ENCODE measurements at places on chromosomes 1 and 21.

GRCh38 chr1:18464665-18465050, 16.1 kb upstream of the KLHDC7A start:
- no peak for DNase-seq

DNA sequence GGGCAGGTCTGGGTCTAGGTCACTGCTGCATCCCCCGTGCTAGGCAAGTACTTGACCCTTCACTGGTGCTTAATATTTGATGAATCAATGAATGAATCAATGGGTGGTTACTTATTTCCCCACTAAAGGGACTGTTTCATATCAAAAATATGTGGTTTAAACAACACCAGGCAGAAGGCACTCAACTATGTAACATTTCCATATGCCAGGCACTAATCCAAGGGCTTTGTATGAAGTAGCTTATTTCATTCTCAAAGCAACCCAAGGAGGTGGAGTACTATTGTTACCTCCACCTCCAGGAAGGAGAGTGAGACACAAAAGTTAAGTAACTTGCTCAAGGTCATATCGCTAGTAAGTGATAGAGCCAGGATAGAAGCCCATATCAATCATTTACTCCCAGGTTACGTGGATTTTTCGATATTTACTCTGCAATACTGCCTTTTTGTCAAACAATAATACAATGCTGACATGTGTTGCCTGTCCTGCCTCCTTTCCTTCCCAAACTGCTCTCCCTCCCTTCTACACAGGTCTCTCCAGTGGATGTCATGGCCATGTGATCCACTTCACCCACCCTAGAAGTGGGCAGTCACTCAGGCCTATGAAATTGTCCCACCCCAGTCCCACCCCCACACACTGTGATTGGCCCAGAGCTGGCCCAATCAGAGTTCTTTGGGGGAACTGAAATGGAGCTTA, 142.8 kb downstream of the ETS2 start:
- DNase-seq: no peak

DNA sequence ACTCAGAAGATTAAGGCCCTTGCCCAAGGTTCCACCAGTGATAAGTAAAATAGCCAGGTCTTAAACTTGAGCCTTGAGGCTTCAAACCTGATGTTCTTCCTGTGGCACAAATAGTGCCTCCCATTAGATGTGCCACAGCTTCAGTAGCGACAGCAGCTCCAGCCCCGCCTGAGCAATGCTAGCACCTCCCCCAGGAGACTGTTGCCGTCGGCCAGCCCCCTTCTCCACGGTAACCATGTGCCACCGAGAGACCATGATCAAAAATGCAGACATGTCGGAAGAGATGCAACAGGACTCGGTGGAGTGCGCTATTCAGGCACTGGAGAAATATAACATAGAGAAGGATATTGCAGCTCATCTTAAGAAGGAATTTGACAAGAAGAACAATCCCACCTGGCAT, 32.2 kb downstream of the KLHDC7A start:
- no peak for DNase-seq

DNA sequence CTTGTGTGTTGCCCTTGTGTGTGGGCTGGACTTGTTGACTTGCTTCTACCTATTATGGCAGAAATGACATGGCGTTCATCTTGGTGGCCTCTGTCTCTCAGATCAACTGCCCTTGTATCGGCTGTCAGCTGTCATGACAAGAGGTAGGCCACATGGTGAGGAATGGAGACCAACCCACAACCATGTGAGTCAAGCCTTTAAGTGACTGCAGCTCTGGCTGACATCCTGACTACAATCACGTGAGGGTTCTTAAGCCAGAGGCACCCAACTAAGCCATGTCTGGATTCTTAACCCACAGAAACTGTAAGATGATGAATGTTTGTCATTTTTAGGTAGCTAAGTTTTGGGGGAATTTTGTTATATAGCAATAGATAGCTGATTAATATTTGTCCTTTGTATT, 82.1 kb downstream of the KCND3 start:
- DNase-seq: no peak

GRCh38 chr1:66920543-66920942, 4.1 kb downstream of the DNAI4 start:
- no peak for DNase-seq

- DNase-seq: no peak
Observed at GRCh38 chr21:44295163-44295573, 4.7 kb upstream of the PFKL start.

DNA sequence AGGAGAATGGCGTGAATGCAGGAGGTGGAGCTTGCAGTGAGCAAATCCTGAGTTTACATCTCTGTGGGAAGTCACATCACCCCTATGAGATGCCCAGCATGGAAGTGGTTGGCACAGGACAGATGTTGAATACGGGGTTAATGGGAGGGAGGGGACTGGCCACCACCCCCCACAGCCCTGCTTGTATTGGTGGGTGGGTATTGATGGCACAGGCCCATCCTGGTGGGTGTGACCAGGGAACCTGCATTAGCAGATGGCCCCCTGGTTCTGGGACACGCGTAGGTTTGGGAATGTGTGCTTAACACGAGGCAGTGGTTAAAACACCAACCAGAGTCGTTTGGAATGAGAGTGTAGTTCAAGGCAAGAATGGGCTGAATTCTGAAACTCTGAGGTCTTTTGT, 117.9 kb downstream of the PRDM2 start:
- no peak for DNase-seq

GRCh38 chr1:30083800-30084464, 639.5 kb downstream of the MATN1 start:
- DNase-seq: no peak

GRCh38 chr1:230749635-230750034, 2.4 kb downstream of the CAPN9 start:
- no peak for DNase-seq

- DNase-seq: no peak
Observed at GRCh38 chr1:59272507-59272906, 24.4 kb upstream of the FGGY start.

DNA sequence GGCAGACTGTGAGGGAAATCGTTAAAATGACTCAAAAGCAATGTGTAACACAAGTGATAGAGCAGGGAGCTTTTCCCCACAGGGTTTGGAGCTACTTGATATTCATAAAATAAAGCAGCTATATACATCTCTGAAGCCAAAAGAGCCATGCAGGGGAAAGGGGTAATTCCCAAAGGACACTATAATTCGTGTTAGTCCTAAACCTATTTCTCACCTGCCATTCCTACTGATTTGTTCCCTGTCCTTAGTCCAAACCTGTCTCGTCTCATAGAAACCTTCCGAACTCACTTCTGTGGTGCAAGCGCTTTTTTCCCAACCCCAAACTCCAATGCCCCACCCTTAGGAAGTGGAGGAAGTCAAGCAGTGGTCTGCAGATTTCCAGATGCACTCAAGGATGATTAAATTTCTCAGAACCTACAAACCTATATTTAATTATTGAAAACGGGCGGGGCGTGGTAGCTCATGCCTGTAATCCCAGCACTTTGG, 946 bp upstream of the HNRNPR start:
- no peak for DNase-seq

DNA sequence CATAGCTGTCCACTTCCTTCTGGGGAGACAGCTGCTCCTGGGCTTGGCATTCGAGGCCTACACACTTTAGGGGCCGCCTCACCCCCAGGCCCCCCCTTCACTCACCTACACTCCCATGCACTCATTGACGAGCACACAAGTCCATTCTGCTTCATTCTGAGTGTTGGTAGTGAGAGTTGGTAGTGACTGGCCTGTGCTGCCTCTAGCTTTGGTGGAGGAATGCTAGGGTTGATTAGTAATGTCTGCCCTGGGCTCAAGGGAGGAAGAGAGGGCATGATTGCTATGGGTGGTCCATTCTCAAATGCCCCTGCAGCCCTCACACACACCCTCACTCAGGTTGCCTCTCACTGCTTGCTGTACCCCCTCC, 30.4 kb downstream of the TRIM11 start:
- DNase-seq: no peak

DNA sequence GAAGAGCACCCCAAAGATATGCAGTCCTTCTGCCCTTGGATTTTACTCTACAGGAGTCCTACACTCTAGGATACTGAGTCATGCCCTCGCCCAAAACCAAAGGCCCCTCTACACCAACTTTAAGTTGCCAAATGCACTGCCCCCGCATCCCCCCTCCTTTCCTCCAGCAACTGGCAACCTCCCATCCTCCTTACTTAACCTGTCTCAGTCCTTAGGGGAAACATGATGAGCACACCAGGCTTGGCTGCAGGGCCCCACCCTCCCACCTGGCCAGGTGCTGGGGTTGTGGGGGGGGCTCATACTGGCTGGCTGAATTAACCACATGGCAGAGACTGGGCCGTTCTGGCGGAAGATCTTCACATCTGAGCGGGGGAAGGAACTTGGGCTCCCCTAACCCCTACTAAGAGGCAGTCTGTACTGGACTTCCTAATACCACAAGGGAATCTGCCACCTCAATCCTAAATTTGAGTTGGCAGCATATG, 1.2 kb downstream of the HDGF start:
- DNase-seq: peak; percentile 55

DNA sequence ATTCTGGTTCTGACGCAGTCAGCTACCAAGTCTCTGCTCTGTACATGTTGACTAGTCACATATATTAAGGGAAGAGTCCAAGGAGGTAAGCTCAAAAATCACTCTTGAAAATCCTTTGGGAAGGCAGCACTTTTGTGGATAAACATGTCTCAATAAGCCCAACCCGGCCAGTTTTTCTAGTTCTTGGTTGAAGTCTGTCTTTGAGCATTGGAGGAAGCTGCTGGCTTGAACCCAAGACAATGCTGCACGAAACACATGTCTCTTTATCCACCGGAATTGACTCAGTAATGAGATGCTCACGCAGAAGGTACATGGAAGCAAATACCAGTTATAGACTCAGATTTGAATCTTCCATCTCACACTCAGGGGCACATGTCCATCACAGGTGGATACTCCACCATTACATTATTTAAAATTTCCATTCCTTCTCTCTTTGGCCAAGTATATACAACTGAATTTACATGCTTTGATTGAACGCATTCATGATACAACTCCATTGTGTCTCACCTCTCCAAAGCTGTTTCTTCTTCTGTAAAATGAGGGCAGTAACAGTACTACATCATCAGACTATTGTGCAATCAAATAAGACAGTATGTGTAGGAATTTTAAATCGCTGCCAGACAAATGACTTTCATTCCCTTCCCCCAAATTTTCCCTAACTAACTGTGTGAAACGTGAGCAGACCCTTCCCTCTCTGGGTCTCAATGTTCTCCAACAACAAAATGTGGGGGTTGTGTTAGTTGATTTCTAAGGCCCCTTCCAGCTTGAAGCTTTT, 9.6 kb upstream of the GUCA2A start:
- DNase-seq: no peak

DNA sequence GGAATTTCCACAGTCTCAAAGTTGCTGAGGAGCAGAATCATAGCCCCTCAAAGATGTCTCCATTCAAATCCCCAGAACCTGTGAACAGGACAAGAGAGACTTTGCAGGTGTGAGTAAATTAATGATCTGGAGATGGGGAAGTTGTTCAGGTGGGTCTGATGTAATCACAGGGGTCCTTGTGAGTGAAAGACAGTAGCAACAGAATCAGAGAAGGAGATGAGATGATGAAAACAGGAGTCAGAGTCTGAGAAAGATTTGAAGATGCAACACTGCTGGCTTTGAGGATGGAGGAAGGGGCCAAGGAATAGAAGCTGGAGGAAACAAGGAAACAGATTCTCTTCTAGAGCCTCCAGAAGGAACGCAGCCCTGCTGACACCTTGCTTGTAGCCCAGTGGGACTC, 81.5 kb downstream of the SELENOF start:
- no peak for DNase-seq

GRCh38 chr1:228366866-228367741, 39.5 kb downstream of the TRIM11 start:
- no peak for DNase-seq

Data from activated T-cell treated with anti-CD3 and anti-CD28 coated beads for 4 hours (primary cell).